ENCODE measurements at places on chromosomes 12 and 14.

GRCh38 chr12:20057398-20057797 lies 310.9 kb upstream of the PDE3A start:
- DNase-seq: no peak

GRCh38 chr12:68939505-68939904 lies 6.5 kb upstream of the CPM start:
- no peak for DNase-seq

DNA sequence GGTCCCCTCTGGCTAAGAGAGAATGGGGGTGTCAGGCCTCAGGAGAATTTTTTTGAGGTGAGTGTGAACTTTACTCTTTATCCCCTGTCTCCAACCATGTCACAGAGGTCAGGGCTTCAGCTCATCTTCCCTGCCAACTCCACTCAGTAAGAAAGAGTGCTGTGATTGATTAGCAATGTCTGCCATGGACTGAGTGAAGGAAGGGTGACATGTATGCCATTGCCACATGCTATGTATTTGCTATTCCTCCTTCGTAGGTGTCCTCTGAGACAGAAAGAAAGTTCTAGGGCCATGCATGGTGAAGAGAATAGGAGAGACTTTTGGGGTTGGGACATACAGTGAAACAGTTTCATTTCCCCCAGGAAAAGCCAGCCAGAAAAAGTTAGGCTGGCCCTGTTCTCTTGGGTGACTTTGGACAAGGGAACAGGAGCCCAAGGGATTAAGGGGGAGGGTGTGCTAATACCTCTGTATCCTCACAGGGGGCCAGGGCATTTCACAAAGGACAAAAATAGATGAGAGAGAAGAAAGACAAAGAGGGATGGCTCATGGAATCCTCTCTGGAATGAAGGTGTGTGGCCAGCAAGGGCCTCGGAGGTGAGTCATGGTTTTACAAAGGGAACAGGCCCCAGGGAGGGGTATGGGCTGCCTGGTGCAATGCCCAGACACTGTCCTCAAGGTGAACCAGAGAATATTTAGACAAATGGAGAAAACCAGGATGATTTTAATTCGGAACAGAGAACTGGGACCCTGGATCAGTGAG lies 13.9 kb upstream of the MYL2 start:
- DNase-seq: no peak

GRCh38 chr14:93056166-93056839 lies 59.4 kb downstream of the ITPK1 start:
- no peak for DNase-seq

DNA sequence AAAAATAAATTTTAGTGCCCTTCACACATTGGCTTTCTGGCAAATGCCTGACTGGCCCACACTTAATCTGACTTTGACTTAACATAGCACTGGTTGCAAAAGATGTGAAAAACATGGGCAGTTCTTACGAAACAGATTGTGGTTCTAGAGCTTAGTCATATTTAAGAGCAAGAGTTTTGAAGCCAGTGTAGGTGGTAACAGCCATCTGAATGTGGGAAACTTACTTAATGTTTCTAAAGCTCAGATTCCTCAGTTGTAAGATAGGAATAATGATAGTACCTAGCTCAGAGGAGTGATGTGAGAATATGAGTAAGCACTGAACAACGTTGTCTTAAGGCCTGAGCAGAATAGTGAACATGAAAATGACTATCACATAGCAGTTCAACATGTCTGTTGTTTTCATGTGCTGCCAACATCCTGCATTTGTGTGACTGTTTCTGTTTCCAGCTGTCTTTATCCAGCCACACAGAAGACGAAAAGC lies 262.7 kb downstream of the SYT1 start:
- no peak for DNase-seq

DNA sequence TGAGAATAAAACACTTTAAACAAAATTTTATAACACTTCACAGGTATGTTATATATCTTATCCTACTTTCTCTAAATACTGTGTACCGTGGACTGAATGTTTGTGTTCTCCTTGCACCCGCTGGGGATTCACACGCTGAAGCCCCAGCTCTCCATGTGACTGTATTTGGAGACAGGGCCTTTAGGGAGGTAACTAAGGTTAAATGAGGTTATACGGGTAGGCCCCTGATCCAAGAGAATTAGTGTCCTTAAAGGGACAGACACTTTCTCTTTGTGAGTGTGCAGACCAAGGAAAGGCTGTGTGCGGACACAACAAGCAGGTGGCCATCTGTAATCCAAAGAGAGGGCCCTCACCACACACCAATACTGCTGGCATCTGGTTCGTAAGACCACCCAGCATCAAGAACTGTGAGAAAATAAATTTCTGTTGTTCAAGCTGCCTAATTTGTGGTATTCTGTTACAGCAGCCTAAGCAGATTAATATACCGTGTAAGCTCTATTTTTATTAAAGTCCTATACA lies 70.1 kb upstream of the TTC7B start:
- DNase-seq: no peak

- no peak for DNase-seq
These were observed 24.5 kb upstream of the HECTD1 start for GRCh38 chr14:31232081-31232480.

DNA sequence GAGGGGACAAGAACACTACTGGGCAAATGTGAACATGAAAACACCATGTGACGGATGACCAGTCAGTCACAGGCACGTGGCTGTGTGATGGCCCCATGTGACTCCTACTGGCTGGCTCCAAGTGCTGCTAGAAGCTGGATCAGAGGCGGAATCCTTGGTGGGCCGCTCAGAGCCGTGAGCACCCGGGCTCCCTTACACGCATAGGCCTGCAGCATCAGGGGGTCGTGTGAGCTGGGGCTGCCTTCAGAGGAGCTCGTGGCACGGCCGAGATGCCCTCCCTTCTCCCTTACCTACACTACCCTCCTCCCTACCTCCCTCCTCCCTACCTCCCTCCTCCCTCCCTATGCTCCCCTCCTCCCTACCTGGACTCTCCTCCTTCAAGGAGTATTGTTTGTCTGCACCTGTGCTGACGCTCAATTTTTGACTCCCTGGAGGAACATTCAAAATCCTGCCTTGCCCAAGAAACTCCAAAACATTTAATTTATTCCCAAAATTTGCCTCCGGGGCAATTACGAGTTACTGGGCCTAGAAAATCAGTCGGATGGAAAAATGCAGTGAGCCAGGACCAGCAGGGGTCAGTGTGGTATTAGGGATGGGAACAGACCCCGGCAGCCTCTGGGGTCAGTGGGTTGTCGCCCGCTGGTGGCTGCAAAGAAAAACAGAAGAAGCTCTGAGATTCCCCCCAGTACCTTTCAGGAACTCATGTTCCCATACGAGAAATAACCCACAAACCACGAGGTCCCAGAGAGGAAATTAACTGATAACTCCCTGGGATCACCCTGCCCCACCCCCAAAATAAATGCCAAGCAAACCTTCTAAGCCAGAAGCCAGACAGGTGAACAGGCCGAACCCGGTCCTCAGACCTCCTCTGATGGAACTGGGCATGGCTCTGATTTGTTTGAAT lies 61.3 kb downstream of the C14orf132 start:
- DNase-seq: peak; percentile 71

DNA sequence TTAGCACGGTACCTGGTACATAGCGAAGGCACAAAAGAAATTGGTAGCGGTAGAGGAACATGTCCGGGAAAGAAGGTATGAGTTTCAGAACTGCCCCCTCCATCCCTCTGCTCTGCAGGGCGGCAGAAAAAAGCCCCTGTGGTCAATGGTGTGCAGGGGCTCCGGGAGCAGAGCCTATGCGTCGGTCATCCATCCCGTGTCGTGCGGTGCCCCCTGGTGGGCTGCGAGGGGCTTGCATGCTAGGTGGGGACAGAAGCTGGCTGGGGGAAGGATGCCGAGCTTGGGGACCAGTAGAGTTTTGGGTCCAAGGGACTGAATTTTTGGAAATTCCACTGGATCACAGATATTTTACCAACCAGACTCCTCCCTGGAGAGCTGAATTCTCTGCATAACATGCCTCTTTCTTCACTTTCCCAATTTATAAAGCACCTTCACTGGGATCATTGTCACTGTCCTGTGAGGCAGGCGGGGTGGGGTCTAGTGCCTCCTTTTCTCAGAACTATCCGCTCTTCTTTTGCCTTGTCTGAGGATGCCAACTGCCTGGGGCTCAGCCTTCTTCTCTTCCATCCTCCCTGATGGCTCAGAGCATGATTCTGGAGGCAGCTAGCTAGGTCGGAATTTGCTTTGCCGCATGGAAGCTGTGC lies 148.7 kb downstream of the SMOC1 start:
- DNase-seq: peak; percentile 76

GRCh38 chr14:67564236-67564635 lies 31.1 kb downstream of the PLEKHH1 start:
- DNase-seq: no peak

- peak; percentile 45 for DNase-seq
These were observed at the start of gene SDSL for GRCh38 chr12:113422030-113422885. SDSL (plus strand) TSS chr12:113422380; CDS start chr12:113427983, 5,603 bp downstream.

- DNase-seq: no peak
These were observed 92.3 kb upstream of the FERMT2 start for GRCh38 chr14:53043027-53043581.

GRCh38 chr14:104756477-104757237 lies 3.7 kb downstream of the SIVA1 start:
- DNase-seq: peak; percentile 40

Measured in activated naive CD4-positive, alpha-beta T cell treated with anti-CD3 and anti-CD28 coated beads, Interleukin-2, amount 10 ng/mL, durations not matched to agents 7 days and 5 days (primary cell).